Inflammatory macrophage treated with lipopolysaccharide for 1 hour (primary cell): ENCODE measurements at places on chromosomes 1 and 21.

DNA sequence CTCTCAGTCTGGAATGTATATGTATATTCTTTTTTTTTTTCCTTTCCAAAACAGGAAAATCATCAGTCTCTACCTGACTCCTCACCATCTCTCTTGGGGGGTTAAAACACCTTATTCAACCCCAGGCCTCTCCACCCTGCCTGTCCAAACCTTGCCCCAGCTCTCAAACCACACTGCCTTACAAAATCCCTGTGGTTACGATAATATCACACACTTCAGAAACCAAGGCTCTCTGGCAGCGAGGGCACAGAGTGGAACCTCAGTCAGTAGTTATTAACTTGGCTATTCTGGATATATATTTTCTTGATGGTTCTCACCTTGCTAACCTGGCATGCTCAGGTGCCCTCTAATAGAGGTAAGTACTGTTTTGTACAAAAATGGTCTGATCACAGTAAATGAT is 24.7 kb downstream of the KIAA0040 start:
- DNase-seq, result no peak

DNA sequence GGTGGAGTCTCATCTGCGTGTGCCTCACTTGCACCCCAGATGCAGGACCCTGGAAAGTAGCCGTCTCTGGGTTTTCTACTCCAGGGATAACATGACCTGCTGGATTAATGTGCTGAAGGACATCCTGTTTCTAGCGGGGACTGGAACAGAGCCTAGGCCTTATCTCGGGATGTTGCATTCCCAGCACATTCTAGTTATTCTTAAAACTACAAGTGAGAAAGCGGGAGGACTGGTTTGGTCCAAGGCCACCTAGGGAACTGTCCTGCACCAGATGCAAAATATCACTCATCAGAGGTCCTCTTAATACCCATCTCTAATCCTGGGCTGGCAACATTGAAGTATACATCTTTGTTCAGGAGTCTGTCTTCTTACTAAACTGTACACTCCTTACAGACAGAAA is 179.9 kb downstream of the ZC3H11B start:
- DNase-seq, result no peak

DNA sequence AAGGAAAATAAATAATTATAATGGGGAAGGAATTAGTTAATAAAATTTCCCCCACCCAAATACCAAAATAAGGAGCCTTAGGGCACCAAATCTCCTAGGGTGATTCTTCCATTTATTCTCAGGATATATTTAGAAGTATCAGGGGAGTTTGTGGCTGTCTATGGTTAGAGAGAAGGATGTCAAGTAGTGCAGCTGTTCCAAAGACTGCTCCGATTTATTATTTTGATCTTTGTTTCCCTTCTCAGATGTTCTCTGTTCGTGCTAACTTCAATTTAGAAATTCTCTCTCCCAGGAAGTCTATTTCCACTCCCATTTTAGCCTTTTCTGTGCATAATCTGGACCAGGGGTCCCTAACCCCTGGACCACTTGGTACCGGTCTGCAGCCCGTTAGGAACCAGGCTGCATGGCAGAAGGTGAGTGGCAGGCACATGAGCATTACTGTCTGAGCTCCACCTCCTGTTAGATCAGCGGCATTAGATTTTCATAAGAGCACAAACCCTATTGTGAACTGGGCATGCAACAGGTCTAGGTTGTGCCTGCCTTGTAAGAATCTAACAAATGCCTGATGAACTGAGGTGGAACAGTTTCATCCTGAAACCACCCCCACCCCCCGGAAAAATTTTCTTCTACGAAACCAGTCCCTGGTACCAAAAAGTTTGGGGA is 9.3 kb upstream of the MAST2 start:
- no peak for DNase-seq

DNA sequence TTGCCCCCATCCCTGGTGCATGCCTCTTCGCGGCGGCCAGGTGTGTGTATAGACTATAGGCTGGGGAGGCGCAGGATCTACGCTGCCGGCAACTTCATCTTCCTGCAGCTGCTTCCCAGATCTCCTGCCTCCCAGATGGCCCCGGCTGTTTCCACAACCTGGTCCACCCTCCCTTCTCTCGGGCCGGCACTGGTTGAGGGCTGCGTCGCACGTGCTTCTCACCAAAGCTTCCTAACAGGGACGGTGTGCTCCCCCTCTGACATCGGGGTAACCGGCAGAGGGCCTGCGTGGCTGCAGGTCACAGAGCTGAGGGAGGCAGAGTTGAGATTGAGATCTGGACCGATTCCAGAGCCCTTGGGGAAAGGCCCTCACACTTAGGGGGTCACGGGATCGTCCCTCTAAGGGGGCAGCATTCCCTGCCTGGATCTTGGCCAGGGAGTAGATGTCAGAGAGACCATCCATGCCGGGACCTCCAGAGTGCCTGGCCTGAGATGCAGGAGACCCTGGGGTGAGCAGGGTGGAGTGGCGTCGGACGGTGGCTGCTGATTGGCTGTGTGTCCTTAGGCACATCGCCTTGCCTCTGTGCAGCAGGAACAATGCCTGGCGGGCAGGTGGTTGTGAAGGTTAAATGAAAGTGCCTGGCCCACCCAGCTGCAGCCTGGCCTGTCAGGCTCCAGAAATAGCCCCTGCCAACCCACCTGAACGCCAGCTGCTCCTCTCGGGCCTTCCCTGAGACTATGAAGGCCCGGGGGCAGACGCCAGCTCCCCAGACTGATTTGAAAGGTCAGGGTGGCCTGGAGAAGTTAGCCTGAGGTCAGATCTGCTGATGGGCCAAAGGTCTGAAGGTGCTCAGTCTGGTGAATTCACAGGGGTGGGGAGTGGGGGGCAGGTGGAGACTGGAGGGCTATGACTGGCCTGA is 6.1 kb upstream of the MASP2 start:
- DNase-seq, result no peak

- DNase-seq, result no peak
These were observed 61.1 kb upstream of the SAMSN1 start for GRCh38 chr21:14607262-14607661.

DNA sequence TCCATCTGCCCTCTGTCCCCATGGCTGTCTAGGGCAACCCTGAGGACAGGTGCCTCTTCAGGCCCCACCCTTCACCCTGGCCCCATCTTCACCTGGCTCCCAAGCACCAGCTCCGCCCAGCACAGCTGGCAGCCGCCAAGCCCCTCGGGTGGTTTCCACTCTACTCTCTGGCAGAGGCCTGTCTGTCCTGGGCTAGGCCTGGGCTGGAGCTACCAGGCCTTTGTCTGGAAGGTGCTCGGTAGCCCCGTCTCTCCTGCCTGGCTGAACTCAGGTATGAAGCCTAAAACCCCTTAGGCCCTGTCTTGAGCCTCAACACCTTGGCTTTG is 17.4 kb downstream of the SDC3 start:
- DNase-seq, result no peak

GRCh38 chr1:201240171-201240570 is 43.1 kb upstream of the PKP1 start:
- no peak for DNase-seq

- DNase-seq, result no peak
These were observed 8.0 kb upstream of the PKP1 start for GRCh38 chr1:201275253-201275666.

DNA sequence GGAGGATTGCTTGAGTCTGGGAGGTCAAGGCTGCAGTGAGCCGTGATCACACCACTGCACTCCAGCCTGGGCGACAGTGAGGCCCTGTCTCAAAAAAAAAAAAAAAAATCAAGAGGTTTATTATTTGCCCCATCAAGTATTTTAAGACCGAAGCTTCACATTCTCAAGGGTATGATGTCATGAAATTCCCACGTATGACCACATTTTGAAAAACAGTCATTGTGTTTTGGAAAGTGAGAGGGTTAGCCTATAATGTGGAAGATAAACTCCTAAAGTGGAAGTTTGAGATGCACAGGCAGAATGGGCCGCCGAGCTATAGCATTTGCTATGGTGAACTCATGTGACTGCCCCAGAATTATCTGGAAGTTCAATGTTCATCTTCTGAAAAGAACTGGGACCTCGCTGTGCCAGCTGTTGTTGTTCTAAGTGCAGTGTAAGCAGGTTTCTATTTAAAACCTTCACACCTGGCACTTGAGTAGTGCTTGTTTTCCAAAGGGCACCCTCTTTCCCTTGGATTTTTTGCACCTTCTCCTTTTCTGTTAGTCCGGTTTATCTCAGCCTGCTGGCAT is 96.9 kb upstream of the SLC25A33 start:
- DNase-seq, result no peak

DNA sequence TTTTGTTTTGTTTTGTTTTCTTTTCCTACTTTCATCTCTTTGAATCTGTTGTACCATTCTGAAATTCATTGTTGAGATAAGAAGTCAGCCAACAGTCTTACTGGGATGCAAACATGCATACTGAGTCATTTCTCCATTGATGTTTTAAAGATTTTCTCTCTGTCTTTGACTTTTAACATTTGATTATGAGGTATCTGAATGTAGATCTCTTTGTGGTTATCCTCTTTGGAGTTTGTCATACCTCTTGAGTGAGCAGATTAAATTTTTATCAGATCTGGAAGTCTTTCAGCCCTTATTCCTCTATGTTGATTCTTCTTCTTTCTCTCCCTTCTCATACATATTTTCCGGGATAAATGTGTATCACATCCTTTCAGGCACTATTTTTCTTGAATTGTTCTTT is 406.9 kb upstream of the NCAM2 start:
- no peak for DNase-seq

DNA sequence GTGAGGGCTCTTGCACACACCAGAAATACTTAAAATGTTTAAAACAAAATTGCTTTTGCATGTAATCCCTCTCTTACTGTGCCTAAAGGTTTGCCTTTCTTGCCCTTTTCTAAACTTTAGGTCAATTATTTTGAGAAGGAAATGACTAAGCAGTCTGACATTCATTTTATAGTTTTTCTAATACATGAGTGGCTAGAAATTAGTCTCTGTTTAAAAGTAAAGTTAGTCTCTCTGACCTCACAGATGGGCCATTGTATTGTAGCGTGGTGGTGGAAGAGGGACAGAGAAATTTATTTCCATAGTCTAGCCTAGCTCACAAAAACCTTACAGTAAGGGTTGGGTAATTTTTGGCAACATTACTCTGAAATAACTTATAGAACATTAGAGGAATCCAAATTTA is 3.6 kb upstream of the COL11A1 start:
- no peak for DNase-seq

DNA sequence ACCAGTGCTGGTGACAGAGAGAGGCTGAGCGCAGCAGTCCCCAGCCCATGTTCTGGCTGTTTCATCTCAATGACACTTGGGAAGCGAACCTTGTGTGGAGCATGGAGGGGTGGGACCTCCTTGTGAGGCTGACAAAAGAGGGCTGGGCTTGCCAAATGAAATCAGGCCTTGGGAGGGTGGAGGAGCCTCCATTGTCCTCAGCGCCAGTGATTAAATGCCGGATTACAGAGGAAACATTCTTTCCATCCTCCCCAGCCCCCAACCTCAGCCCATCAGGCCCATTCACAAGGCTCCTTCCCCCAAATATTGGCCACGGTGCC is 63.3 kb upstream of the PAXBP1 start:
- no peak for DNase-seq

DNA sequence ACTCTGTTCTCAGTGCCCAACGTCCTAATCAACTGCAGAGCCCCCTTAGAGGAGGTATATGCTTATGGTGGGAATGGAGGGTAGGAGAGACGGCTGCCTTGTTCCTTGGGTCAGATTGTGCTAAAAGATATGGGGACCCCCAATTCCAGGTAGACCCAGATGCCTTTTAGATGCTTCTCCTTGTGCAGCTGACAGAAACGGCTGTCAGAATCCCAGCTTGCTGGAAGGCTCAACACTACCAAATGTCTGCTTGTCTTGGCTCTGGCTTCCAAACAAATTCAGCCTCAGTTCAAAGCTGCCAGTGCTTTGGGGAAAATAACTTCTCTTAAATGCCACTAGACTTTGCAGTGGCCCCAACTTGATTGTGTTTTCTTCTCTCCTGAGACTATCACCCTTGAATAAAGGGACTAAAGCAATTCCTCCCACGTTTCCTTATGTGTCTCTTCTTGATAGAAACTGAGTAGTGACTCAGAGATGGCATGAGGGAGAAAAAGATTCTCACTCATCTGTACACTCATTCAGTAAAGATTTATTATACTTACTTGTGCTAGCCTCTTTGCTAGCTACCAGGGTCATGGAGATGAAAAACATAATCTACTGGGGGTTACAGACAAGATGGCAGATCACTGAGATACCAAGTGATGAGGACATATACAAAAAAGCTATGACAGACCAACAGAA is 3.4 kb upstream of the RNF19B start:
- no peak for DNase-seq

GRCh38 chr21:43720539-43721166 is 1.7 kb downstream of the PDXK start:
- DNase-seq, result no peak

DNA sequence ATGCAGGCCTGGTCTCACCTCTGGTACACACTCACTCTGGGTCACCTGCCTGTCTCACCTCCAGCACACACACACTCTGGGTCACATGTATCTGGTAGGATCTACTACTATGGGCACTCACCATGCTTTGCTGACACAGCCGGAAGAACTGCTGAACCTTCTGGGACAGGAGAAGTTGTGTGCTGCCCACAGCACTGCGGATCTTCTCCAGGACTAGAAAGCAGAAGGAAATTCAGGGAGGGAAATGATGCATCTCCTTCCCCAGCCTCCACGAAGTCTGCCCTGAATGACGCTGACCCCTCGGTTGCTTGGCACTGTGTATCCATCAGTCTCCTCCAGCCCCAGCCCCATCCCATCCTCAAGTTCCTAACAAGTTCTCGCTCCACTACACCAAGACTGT is 7.9 kb upstream of the SMIM12 start:
- peak; percentile 37 for DNase-seq

DNA sequence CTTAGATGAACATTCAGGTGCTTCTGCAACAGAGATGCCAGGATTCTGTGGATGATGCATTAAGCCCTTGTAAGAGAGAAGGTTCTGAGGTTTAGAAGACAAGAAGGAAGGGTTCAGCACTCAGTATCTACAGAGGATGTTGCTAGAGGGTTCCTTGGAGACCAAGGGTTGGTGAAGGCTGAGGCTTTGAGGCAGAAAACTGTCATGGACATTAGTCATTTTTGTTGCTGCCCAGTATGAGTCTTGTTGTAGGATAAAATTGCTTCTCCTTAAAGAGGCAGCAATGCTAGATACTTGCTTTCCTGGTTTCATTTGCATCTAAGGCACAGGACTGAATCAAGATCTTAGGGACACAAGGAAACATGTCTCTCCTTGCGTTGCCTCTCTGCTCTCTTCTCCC is 319.4 kb upstream of the NFIA start:
- DNase-seq, result no peak

GRCh38 chr1:184002071-184002470 is 35.5 kb downstream of the COLGALT2 start:
- DNase-seq, result no peak

- no peak for DNase-seq
These were observed 616.7 kb downstream of the NPHP4 start for GRCh38 chr1:5375481-5375880.

DNA sequence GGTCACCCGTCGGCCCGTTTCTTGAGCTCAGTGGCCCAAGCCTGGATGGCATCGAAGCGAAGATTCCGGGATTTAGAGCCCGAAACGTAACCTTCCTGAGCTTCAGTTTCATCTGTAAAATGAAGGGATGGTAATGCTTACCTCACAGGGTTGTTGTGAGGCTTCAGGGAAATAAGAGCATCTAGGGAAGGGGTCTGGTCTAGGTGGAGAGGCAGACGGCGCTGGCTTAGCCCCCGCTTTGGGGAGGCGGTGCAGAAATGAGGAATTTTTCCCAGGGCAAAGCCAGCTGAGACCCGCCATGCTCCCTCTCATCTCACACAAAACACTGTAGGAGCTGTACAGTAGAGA is 717 bp upstream of the MYCL start:
- no peak for DNase-seq

- DNase-seq, result no peak
These were observed 102.9 kb downstream of the AHCTF1 start for GRCh38 chr1:246828818-246829217.

GRCh38 chr21:31449921-31450535 is 106.0 kb upstream of the TIAM1 start:
- no peak for DNase-seq
